Stimulated activated CD8-positive, alpha-beta memory T cell treated with anti-CD3 and anti-CD28 coated beads, Interleukin-4, amount 100 ng/mL, for 1 hour (primary cell): ENCODE measurements at places on chromosomes 5 and 9.

DNA sequence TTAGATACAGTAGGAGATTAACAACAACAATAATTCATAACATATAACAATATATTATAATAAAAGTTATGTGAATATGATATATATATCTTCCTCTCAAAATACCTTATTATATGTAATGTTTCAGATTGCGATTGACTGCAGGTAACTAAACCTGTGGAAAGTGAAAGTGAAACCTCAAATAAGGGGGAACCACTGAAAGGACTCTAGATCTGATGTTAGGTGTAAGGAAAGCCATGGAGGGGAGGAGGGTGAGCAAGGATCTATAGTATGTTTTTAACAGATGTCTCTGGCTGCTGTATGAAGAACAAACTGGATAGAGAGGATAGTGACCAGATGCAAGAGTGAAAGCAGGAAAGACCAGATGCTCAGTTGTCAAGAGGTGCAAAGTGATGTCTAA is 5.8 kb upstream of the FSTL4 start:
- no peak for DNase-seq

DNA sequence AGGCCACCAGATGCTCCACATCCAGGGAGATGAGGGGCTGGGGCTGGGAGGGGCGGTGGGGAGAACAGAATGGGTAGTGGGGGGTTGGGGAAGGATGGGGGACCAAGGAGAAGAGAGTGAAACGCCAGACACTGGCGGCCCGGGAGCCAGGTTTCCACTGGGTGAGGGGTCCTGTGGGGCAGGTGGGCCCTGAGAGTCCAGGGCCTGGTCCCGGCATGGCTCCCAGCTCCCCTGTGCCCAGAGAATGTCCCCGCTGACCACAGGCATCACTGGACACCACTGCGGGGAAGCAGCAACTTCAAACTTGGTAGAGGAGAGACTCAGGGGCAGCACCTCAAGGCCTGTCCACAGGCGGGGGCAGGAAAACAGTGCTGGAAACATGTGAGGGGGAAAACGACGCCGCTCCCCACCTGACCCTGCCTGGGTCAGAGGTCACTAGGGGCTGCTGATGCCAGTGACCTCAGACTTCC is 13.2 kb downstream of the NINJ1 start:
- no peak for DNase-seq

GRCh38 chr5:125722550-125722949 is 700.7 kb upstream of the GRAMD2B start:
- DNase-seq = no peak

- no peak for DNase-seq
These were observed 135.5 kb downstream of the CEMIP2 start for GRCh38 chr9:71632776-71633175.

DNA sequence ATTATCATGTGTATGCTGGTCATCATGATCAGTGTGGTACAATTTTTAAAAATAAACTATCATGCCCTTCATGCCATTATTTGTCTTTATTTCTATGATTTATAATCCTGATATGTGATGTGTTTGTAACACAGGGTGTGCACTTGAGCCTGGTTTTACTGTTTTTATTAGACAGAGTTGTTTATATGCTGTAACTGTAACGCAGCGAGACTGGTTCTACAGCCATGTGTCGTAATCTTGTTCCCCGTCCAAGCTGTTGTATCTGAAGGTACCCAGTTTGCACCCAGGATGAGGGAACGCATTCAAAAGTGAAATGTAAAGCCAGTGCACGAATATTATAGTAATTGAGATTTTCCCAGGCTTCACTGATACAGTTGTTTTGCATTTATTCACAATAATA is 28.2 kb downstream of the SNX18 start:
- no peak for DNase-seq

GRCh38 chr5:1400211-1400855 is 44.9 kb downstream of the SLC6A3 start:
- DNase-seq = no peak

GRCh38 chr5:135955525-135955924 is 742 bp upstream of the LECT2 start:
- no peak for DNase-seq
